ENCODE measurements at places on chromosomes 7 and 10. TPM values are rescaled to one million over a fixed set of nuclear protein-coding genes. Genes with fewer than 3 reads are reported as not detected.

The AKR1C8 gene
- total RNA-seq, result 0.07 TPM

The LLCFC1 gene
- not detected for total RNA-seq

The PTF1A gene
- not detected for total RNA-seq

The CHST15 gene
- 6.3 TPM for total RNA-seq

The SRI gene
- 121 TPM for total RNA-seq

The CTNNA3 gene
- total RNA-seq, result not detected

The OR2A2 gene
- total RNA-seq, result not detected

The UPK3B gene
- 20.0 TPM for total RNA-seq

The LIPN gene
- not detected for total RNA-seq

The ARPC1A gene
- 131 TPM for total RNA-seq

The CALHM3 gene
- total RNA-seq, result 0.22 TPM

The CNPY1 gene
- total RNA-seq, result not detected

The GSTO2 gene
- total RNA-seq, result 1.9 TPM

Data from A549 treated with dexamethasone at 1 μM for 4 hours (cell line).